Stimulated activated memory B cell treated with anti-CD40 and anti-IgM and Interleukin-4, amounts not matched to agents 10 μg/mL and 1 μg/mL and 100 μg/mL, for 72 hours (primary cell): ENCODE measurements at places on chromosomes 6 and 20.

- ATAC-seq = no peak
Measured at GRCh38 chr6:56403745-56404144, 156.4 kb upstream of the COL21A1 start.

- ATAC-seq = no peak
Measured at GRCh38 chr6:119844387-119844786, 494.8 kb upstream of the MAN1A1 start.

DNA sequence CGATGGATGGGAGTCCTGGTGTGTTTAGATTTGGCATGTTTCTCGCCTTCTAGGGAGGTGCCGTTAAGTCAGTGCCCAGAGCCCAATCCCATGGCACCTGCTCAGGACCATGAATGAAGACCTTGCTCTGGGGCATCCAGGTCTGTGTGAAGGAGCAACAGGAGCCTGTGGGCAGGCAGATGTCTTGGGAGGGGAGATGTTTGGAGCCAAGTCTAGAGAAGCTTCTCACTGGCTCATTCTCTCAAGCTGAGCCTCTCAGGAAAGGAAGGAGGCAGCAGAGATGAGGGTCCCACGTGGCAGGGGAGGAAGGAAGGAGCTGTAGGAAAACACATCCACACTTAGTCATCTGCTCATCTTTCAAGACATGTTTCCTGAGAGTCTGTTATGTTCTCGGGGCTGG is 9.5 kb upstream of the SIRPB1 start:
- ATAC-seq = no peak

GRCh38 chr6:160349814-160350350 is 1.7 kb downstream of the SLC22A3 start:
- ATAC-seq = no peak

GRCh38 chr6:105192707-105193465 is 13.1 kb upstream of the POPDC3 start:
- ATAC-seq = no peak

GRCh38 chr6:166588691-166589336 is 2.3 kb upstream of the RAMACL start:
- peak; percentile 58 for ATAC-seq

DNA sequence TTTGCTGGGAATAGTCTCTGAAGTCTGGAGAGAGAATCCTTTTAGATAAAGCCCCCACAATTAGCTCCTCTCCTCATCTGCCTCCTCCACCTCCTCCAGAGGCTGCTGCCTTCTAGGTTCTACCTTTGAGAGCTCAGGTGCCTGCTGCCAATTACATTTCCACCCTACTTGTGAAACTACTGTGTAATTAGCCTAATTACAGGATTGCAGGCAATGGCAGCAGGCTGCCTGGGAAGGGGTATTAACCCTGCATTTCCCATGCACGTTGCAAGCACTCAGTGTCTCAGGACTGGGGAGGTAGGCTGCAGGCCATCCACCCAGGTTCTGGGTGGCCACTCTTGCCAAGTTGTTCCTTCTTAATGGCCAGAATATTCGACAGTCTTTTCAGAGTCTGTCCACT is 215.6 kb upstream of the ZNF217 start:
- ATAC-seq = no peak

DNA sequence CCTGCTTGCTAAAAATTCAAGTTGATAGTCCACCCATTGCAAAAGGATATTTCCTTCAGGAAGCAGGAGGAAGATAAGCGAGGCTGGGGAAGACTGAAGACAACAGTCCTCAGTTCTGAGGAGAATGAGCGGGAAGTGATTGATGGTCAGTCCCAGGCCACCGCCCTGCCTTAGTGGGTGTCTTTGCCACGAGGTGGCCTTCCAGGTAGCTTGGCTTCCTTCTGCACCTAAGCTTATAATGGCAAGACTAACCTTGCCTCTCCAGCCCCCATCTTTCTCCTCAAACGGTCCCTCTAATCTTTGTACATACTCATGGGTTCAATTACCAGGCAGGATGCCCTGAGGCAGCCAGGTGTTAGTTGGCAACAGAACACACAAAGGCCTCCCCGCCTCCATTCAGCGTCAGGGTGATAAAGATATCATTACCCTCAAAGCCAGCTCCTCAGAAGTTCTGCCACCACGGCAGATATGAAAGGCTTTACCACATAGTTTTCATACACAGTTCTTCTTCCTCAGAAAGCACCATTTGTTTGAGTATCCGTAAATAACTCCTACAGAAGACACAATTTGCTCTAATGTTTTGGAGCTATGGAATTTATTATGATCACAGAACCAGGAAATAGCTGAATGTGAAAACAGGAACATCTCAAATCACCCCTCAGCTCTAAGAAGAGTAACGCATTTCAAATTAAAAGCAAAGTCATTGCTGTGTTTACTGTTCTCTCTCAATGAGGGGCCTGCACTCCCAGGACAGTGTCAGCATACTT is 249.4 kb downstream of the ATXN1 start:
- peak; percentile 88 for ATAC-seq

GRCh38 chr20:36528176-36528874 is 13.0 kb upstream of the MYL9 start:
- ATAC-seq = no peak

DNA sequence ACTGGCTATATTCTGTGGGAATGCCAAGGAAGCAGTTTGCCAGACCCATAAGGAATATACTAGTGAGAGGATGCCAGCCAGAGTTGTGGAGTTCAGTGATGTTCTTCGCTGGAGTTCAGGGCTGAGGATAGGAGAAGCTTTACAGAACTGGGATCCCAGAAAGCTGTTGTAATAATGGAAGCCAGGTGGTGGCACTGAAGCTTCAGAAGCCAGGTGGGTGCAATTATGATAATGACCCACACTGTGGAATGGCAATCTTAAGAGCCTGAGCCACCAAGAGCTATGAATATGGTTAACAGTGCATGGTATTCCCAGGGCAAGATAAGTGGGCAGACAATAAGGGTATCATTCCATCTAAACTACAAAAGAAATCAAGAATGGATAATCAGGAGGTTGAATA is 25.1 kb upstream of the ENPP1 start:
- ATAC-seq = no peak

DNA sequence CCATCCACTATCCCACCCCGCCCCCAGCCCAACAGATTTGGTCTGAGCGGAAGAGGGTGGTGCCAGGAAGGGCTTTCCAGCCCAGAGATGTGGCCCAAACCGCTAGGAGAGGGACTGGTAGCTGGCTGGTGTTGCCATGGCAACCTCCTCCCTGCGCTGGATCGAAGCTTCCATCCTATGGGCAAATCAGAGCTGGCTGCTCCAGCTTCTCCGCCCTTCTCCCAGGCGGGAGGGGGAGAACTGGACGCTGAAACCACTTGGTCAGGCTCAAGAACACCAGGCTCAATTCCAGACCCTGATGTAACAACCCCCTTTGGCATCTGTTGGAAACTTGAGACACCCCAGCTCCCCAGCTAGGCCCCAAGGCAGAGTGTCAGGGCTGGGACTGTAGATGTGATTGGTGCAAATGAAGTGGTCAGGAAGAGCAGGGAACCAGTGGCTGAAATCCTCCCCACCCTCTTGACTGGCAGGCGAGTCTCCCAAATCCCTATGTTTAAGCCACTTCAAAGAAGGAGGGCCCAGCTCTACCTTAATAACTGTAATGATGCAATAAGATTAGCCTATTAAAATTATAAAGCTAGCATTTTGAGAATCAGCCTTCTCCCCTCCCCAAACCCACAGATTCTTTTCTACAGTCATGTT is 4.2 kb downstream of the RIMS4 start:
- ATAC-seq = no peak

DNA sequence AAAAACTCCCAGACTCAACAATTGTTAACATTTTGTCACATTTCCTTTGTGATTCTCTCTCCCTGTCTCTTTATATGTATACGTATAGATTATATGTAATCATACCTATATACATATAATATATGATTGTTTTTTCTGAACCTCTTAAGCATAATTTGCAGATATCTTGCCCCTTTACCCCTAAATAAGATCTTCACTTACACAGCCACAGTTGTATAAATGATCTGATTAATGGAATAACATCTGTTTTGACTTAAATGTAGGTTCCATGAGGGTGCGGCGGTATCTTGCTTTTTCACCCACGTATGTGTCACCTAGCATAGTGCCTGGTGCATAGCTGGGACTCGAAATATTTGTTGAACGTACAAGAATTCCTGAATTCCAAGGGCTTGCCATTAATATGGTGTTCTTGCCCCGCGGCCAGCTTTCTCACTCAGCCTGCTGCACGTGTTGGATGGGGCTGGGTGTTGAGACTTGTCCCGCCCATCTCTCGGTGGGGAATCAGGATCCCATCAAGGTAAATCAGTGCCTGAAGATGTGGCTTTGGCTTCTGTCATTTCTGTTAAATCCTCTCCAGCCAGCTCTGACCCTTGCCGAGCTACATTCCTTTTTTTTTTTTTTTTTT is 10.4 kb upstream of the MANBAL start:
- no peak for ATAC-seq

- no peak for ATAC-seq
Measured at GRCh38 chr20:9011121-9011520, 57.8 kb upstream of the PLCB4 start.

- ATAC-seq = no peak
Measured at GRCh38 chr6:26613201-26613600, 16.4 kb downstream of the ABT1 start.

DNA sequence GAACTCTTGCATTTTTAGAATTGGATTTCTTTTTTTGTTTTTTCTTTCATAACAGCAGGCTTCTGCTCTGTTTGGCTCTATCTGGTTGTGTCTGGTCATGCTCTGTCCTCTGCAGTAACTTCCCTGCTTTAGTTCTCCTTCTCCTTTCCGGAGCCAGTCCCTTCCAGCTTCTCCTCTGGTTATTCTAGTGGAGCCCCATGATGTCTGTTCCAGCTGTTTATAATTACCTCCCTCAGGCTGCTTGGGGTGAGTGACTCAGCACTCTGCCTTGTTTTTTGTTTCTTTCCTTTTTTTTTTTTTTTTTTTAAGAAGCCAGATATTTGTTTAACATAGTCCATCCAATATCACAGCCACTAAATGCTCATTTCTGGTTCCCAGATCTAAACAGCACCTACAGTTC is 409.6 kb downstream of the MAFB start:
- ATAC-seq = no peak

GRCh38 chr6:19571176-19571575 is 266.0 kb upstream of the ID4 start:
- no peak for ATAC-seq

DNA sequence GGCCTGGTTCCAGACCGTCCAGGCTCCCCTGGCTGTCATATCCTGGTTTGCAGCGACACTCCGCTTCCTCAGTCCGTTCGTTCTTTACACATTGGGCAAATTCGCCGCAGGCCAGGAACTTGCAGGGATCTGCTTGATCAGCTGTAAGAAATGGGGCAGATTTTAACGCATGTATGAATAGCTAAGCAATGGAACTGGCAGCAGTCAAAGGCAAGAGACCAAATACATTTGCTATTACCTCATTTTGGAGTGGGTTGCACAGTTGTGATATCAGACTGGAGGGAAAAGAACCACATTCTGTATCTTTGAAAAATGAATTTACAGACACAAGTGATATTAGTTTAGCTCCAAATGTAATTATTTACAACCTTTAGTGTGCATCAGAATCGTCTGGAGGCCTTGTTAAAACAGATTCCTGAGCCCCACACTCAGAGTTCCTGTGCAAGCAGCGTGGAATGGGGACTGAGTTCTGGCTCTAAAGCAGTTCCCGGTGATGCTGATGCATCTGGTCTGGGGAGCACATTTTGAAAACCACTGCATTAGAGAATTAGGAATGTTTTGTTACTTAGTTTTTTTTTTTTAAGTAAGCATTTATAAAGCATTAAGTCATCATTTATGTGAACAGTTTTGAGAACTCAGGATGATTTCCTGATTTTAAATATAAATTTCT is 141.3 kb downstream of the IMPG1 start:
- ATAC-seq = no peak

GRCh38 chr6:135743476-135743875 is 108.0 kb upstream of the PDE7B start:
- ATAC-seq = no peak

DNA sequence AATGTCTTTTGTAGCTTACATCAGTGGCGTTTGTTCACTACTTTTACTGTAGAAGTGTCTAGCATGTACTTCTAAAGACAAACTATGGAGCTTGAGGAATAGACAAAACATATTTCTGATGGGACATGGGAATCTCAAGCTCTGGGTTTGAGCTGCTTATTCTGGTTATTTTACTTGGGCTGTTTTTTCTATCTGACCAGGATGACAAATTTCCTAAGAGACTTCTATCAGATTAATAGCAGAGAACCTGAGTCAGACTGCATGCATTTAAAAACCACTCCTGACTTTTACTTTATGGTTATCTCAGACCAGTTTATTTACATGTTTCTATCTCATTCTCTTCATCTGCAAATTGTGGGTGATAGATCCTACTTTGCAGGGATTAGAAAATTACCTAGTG is 1282.3 kb upstream of the GJE1 start:
- no peak for ATAC-seq

- ATAC-seq = no peak
Measured at GRCh38 chr6:167504385-167504961, 179.6 kb downstream of the TTLL2 start.

DNA sequence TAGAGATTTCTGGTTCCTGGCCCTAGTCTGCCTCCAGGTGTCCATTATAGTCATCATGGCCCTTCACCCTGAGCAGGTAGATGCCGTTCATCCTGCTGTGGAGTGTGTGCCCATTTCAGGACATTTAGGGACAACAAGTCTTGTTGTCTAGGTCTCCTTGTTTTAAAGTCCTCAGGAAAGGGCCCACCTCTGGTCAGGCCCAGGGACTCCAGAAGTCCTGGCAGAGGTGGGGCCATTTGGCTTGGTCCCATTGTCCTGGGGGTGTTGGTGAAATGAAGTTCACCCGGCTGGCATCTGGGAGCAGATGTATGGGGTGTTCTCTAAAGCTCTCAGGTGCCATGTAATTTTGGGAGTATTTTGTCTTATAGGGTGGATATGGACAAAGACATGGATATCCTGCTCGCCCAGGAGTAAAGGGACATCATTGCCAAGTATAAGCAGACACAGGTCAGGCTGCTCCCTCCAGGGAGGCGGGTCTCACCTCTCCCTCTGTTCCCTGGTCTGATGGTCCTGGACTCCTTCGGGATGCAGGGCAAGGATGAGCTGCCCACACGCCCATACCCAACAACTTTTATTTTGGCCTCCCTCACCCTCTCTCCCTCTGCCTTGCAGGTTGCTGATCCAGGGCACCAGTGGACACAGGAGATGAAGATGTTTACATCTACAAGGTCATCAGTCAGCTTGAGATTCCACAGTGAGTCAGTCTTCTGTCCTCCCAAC is 31.7 kb upstream of the MAS1L start:
- no peak for ATAC-seq

- no peak for ATAC-seq
Measured at GRCh38 chr6:149387779-149388512, 12.1 kb upstream of the SUMO4 start.

DNA sequence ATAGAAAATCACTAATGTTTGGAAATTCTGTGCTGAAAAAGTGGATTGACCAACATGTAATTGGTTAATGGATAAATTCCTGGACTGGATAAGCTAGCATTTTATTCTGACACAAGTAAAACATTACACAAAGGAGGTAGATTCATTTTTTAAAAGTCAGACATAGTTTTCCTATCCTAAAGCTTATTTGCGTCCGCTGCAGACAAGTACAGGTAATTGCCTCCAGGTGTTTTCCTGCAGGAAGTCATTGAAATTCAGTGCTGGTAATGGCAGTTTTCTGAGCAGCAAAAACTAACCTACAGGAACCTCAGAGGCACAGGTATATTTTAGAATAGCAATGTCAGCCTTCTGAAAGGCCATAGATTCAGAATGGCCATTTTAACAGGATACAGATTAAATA is 20.0 kb upstream of the HIVEP1 start:
- ATAC-seq = no peak

GRCh38 chr6:43205849-43206248 is 23.4 kb downstream of the DNPH1 start:
- ATAC-seq = no peak

- ATAC-seq = no peak
Measured at GRCh38 chr6:14243597-14243996, 126.0 kb downstream of the CD83 start.
